ENCODE measurements at places on chromosomes 11 and 22.

- no peak for DNase-seq
These were observed 27.4 kb upstream of the SEPTIN5 start for GRCh38 chr22:19686946-19687345.

- no peak for DNase-seq
These were observed 274.3 kb downstream of the DDX10 start for GRCh38 chr11:108939135-108939534.

GRCh38 chr22:49629586-49630447 lies 197.9 kb downstream of the BRD1 start:
- no peak for DNase-seq

DNA sequence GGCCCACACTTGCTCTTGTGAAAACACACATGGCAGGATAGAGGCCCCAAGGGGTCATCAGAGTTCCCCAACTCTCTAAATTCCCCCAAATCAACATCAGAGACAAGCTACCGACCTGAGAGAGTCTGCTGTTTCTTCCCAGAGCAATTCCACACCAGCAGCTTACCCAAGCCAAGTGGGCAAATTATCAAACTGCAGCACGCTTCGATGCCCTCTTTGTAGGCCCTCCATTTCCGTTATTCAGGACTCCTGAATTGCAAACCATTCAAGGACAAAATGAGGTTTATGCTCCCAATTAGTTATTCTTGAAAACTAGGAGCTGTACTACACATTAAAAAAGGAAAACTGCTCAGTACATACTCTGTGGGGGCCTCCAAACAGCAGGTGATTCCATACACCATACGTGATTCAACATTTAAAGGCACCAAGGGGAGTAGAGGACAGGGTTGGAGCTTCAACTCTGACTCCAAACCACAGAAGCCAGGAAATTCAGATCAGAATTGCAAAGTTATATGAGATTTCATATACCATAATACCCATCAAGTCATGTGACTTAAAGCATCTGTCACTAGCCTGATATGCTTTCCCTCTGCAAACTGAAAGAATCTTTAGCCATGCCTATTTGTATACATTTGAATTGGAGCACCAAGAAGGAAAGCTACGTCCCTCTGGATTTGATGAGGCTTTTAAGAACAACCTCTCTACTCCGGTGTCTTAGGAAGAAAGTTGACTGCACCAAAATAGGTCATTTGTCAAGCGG lies 234.8 kb downstream of the CADM1 start:
- DNase-seq: no peak

DNA sequence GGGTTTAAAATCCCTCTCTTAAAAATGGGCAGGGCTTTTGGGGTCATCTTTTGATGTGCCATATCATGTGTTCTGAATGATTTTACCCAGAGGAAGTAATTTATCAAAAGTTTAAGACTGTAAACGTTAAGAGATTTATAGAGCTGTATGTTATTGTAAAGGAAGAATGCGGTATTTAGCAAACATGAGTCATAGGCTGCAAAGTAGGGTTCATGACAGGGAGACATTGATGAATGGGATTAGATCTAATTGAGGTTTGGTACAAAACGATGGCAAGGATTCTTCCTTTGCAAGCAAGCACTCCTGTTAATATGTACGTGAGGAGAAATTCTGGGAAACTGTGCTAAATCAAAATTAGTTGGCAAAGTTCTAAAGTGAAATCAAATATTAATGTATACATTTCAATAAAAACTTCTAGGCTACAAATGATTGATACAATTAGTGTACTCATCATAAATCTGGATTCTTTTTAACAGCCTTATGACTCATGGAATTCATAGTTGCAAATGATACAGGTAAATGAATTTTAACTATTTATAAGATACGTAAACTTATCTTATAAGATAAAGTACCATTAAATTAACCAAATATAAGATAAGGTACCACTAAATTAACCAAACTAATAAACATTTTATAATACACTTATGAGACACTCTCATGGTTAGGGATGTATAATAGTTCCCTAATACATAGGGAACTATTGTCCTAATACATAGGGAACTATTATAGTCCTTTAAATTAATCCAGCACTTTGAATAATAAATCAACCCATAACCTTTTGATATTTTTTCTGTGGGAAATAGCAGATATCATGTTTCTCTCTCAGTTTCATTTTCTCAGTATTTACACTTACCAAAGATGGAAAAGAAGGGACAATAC lies 58.4 kb downstream of the KIF18A start:
- DNase-seq: no peak

DNA sequence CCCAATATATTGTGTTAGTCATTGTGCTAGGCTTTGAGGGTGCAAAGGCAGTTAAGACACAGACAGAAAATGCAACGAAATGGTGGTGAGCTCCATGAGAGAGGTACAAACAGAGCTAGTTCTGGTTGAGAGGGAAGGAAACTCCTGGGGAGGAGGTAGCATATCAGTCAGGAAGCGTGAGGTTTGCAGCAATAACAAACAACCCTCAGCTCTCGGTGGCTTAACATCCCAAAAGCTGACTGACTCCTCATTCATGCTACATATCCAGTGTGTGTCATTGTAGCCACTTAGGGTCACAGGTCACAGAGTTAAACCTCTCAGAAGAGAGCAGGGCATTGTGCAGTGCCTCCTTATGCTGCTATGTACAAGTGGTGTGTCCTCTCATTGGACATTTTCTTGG lies 1.7 kb upstream of the ST14 start:
- DNase-seq: no peak

- no peak for DNase-seq
These were observed 50.1 kb upstream of the PHOX2A start for GRCh38 chr11:72293910-72294615.

- DNase-seq: no peak
These were observed 8.6 kb upstream of the RBFOX2 start for GRCh38 chr22:36037102-36037758.

DNA sequence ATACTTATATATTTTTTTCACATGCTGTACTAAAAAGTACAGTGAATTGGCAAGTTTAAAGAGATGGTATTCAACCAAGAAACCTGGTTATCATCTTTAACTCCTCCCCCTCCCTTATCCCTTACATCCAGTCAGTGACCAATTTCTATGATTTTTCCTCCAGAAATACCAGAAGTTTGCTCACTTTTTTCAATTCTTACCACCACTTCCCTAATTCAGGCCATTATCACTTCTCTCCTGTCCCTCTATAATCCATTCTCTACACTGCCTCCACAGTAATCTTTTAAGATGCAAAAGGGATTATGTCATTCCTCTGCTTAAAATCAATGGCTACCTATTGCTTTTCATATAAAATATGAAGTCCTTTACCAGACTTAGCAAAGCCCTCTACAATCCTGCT lies 62.8 kb downstream of the CEP57 start:
- no peak for DNase-seq

DNA sequence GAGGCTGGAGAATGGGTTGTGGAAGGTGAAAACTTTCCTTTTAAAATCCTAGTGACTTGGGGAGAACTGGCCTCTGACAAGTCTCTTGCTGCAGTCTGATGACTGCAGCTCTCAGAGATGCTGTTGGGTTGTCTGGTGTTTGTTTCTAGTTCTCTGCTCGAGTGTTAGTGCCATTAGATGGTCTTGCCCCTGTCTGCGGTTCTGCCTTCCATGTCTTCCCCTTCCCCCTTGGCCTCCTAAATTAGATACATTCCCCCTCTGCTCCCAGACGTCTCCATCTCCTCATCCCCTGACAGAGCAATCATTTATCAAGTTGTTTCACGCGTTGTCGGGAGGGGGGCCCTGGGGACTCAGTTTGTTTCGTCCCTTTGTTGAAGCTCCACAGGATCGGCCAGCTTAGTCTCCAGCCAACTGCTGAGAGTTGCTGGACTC lies 67.7 kb downstream of the CECR2 start:
- DNase-seq: no peak

GRCh38 chr11:75925785-75926164 lies 110.8 kb downstream of the UVRAG start:
- no peak for DNase-seq

DNA sequence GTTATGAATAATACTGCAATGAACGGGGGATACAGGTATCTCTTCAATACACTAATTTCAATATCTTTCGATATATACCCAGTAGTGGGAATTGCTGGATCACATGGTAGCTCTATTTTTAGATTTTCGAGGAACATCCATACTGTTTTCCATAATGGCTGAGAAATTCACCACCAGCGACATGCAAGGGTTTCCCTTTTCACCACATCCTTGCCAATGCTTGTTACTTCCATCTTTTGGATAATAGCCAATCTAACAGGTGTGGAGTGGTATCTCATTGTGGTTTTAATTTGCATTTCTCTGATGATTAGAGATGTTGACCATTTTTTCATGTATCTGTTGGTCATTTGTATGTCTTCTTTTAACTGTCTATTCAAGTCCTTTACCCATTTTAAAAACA lies 5.9 kb downstream of the IL10RA start:
- no peak for DNase-seq

GRCh38 chr22:44901301-44901700 lies 108.5 kb downstream of the PHF21B start:
- no peak for DNase-seq

- no peak for DNase-seq
These were observed 83.9 kb downstream of the OR5AK2 start for GRCh38 chr11:57072640-57073039.

- DNase-seq: no peak
These were observed 666.0 kb upstream of the RAG2 start for GRCh38 chr11:37264060-37264459.

DNA sequence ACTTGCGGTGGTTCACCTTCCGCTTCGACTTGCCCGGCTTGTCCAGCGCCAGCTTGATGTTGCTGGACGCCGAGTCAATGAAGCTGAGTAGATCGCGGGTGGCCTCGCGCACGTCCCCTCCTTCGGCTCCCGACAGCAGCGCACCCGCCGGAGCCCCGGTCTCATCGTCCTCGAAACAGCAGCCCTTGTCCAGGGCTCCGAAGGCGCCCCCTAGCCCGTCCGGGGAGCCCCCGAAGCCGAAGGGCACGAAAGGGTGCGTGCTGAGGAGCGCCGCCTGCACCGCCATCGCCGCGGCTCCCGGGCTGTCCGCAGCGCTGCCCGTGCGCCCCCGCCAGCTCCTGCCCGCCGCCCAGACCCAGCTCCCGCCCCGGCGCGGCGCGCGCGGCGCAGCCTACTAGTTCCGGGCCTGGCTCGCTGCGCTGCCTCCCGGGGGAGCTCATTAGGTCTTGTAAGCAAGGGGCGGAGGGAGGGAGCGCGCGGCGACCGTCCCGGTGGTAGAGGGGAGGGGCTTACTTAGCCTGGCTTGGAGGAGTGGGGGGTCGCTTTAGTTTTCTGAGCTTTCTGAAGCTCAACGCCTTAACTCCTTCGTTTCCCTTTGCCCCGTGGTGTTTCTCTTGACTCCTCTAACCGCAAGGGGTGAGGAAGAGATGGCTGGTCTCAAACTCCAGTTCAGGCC lies at the start of gene FAM181B:
TSS of gene FAM181B (minus strand) at position 421 of the 676 bp plus-strand sequence. CDS start at position 286, 135 bp downstream.
- no peak for DNase-seq

GRCh38 chr22:46596032-46596441 lies 24.1 kb upstream of the GRAMD4 start:
- no peak for DNase-seq

GRCh38 chr22:45997077-45997776 lies 20.3 kb upstream of the WNT7B start:
- DNase-seq: no peak

GRCh38 chr11:35235936-35236666 lies 97.1 kb downstream of the CD44 start:
- DNase-seq: peak; percentile 53

DNA sequence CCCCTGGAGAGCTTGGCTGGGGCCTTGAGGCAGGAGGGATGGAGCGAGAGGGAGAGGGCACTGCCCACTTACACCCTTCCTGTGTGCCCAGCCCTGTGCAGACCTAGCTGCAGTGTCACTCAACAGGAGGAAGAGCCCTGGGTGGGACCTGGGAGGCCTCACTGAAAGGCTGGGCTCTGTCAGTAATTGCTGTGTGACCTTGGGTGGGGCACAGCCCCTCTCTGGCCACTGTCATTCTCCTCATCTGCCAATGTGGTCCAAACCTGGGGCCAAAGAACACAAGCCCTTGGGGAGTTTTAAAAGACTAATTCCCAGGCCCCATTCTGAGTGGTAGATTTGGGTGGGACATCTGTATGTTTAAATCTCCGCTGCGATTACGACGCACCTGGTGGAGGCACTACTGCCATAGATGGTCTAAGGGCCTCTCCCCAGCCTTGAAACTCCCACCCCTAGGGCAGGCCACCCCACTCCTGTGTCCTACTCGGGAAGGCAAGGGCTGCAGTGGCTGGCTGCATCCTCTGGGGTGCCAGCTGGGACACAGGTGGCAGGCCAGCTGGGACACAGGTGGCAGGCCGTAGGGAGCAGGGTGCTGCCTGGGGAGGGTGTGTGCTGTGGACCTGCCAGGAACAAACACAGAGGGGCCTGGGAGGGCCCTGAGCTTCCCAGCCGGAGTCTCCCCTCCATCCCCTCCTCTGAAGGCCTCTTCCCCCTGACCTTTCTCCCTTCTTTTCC lies 12.3 kb upstream of the SOX10 start:
- no peak for DNase-seq

GRCh38 chr11:96524475-96524874 lies 134.7 kb downstream of the JRKL start:
- no peak for DNase-seq

DNA sequence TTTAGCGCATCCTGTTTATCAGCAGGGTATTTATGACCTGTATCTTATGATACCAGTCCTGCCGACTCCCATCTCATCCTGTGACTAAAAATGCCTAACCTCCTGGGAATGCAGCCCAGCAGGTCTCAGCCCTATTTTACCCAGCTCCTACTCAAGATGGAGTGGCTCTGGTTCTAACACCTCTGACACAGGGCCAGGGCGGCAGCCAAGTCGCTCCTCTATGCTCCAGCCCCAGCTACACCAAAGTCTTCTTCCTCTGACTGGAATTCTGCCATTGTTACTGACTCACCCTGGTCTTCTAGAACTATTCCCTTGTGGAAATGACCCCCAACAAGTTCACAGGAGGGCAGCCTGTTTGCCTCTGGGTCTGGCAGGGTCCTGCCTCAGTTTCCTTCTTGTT lies 7.9 kb upstream of the C1QTNF6 start:
- DNase-seq: no peak

- DNase-seq: no peak
These were observed 14.0 kb upstream of the CDON start for GRCh38 chr11:126076641-126077040.

- no peak for DNase-seq
These were observed 44.9 kb upstream of the ARFGAP3 start for GRCh38 chr22:42901790-42902508.

DNA sequence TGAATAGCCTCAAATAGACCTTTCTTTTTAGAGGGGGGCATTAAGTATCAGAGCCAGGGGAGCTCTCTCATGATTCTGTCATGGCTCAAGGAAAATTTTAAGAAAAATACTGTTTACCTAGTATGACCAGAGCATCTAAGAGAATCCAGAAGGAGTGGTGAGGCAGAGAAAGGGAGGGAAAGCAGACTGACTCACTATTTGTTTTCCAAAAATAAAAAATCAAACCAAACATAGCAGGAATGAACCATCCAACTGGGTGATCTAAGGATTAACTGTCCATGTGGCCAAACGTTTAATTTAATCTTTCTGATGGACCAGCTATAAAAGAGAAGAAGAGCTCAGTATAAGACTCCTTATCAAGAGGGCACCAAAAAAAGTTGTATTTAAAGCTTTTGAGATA lies 70.8 kb downstream of the GAB2 start:
- DNase-seq: no peak
